DMS153 (cell line): ENCODE measurements at places on chromosomes 11 and 22.

DNA sequence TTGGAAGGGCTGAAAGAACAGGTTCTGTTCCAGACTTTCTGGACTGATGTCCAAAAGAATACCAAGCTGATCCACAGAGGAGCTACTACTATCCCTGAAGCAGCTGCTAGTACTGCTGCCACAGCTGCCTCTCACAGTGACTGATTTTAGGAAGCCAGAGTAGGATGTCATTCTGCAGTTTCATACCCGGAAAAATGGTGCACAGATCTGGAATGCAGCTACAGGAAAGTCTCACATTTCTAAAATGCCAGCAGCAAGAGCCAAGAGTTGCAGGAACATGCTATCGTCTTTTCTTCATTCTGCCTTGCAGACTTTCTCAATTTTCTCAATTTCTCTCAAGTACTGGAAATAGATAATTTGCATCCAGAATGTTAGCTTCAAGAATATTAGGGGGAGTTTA is 19.4 kb upstream of the CCDC179 start:
- DNase-seq = no peak

- no peak for DNase-seq
Observed at GRCh38 chr11:64801561-64802369, 1.2 kb downstream of the MAP4K2 start.

DNA sequence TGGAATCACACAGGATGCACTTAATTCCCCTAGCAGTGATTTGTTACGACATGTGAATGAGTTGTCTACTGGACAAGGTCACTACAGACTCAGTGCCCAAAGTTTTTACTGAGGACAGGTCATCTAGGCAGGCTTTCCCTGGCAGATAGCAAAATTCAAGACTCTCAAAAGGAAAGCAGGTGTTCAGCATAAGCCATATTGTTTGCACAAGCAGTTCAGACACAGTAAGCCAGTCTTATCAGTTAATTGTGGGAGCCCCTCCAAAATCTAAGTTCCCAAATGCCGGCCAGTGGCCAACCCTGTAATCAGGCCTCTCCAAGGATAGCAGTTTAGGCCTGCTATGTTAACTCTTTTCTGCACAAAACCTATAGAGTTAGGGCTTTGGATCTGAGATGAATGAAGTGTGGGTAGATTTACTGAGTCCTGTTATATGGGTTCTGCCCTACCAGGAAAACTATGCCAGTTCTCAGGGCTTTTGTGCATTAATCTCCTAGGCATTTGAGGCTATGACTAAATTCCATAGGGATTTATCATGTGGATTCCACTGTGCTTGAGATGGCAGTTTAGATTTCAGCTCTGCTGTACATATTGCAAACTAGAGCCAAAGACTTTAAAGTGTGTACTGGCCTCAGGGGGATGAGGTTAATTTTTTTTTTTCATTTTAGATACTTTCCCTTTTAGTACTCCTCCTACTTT is 4.8 kb upstream of the ARHGEF12 start:
- DNase-seq = no peak

DNA sequence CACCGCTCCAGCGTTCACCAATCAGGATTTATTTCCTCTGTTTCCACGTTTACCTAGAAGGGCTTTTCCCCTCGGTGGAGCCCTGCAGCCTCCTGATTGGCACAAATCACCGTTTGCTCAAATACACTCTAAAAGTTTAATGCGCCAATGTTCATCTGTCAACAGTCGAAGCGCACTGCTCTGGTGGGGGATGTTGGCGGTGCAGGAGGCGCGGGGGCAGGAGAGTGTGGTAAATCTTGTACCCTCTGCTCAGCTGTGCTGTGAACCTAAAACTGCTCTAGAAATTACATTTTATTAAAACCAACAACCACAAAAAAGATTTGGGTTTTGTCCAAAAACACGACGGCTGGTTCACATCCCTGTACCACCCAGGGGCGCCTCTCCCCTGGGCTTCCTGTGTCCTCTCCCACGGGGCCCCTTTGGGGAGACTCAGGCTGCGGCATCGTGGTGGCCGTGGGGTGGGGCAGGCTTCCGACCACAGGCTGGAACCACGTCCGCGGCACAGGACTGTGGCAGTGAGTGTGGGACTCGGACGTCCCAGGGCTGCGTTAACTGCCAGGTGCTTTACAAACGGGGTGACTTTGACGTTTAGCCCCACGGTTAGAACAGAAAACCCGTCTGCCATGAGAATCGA is 13.5 kb downstream of the TTLL8 start:
- DNase-seq = peak; percentile 4

DNA sequence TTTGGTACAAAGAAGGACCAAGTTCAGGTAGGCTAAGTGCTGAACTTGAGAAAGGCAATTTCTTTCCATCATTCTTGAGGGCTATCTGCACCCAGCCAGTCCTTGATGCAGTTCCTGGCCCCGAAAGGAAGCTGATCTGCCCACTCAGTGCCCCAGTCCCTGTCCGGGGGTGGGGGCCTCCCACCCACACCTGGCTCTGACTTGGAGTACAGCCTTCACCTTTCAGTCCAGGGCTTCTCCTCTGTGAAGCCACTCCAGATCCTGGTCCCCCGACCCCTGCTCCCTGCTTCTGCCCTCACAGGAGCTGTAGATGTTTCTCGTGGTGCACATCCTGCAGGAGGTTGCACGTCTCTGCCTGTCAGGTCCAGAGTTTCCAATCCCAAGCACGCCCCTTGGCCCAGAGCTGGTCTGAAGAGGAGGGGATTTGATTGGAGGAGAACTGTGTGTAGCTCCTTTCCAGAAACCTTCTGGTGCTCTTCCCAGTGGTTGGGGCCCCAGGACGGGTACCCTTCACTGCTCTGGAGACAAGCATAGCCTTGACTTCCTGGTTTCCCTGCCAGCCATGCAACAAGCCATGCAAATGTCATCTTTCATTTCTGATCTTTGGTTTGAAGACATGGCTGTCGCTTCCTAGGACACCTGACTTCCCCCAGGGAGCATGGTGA is 75.3 kb downstream of the BCR start:
- DNase-seq = no peak

- no peak for DNase-seq
Observed at GRCh38 chr11:112809429-112809828, 151.8 kb upstream of the NCAM1 start.
